ENCODE measurements at places on chromosomes 7 and 10.

- peak; percentile 81 for DNase-seq
Observed at GRCh38 chr10:112282086-112282485, 1.1 kb upstream of the TECTB start.

DNA sequence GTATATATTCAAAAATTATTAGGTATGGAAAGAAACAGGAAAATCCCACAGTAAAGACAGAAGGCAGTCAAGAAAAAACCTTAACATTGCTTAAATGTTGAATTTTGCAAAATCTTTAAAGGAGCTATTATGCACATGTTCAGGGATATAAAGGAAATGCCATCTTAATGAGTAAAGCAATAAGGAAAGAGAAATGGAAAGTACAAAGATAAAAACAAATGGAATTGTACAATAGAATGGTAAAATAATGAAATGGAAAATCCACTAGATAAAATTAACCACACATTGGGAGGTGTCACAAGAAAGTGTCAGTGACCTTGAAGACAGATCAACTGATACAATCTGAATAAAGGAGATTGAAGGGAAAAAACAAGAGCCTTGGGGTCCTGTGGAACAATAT, 82.0 kb downstream of the KIF20B start:
- DNase-seq: peak; percentile 25

GRCh38 chr7:8579661-8580194, 146.3 kb downstream of the NXPH1 start:
- no peak for DNase-seq

GRCh38 chr7:132469264-132469663, 107.0 kb downstream of the PLXNA4 start:
- peak; percentile 51 for DNase-seq

DNA sequence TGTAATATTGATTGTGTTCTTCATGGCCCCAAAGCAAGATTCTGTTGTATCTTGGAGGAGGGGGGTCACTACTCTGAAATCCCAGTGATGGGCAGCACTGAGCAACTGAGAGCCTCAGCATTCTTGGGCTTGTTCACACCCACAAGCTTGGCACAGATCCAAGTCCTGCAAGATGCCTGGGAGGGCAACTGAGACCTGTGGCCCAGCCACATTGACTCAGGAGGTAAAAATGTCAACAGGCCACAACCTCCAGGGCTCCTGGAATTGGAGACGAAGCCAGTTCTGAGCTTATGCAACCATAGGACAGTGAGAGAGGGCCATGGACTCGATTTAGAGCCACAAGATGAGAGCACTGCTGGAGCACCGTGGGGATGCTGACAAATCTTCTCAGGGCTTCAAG, 3.1 kb upstream of the DOCK1 start:
- DNase-seq: peak; percentile 89

- no peak for DNase-seq
Observed at GRCh38 chr7:27420702-27421101, 178.1 kb downstream of the EVX1 start.

- no peak for DNase-seq
Observed at GRCh38 chr10:104059364-104059763, 26.3 kb downstream of the COL17A1 start.

DNA sequence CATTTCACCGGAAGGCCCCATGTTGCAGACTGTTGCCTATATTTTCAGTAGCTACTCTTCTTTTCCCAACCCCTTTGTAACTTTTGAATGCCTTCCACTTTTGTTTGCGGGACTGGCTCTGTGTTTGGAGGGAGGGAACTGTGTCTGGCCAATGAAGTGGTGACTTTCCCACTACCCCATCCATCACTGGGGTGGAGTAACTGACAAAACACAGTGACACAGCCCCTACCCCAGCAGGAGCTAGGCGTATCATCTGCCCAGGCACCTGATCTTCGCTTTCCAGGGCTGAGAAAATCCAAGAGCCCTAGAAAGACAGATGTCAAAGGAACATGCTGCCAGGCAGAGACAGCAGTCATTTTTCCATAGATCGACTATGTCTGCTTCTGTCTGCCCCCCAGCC, 710.6 kb upstream of the CELF2 start:
- no peak for DNase-seq

DNA sequence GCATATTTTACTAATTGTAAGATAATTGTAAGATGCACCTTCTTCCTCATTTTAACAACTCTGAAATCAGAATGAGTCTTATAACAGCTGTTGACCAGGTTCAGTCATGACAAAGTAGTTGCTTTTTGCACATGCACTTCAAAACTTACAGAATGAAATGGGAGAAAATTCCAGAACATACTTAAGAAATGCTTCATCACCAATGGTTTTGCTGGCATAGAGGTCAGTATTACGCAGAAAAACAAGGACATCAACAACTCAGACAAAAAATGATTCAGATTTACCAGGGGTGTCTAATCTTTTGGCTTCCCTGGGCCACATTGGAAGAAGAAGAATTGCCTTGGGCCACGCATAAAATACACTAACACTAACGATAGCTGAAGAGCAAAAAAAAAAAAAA, 13.3 kb downstream of the COL28A1 start:
- DNase-seq: no peak

- DNase-seq: no peak
Observed at GRCh38 chr10:83371696-83372490, 767.4 kb upstream of the GHITM start.

GRCh38 chr7:129497156-129497555, 5.2 kb upstream of the SMKR1 start:
- no peak for DNase-seq

GRCh38 chr10:9950070-9950469, 1067.6 kb upstream of the CELF2 start:
- no peak for DNase-seq

DNA sequence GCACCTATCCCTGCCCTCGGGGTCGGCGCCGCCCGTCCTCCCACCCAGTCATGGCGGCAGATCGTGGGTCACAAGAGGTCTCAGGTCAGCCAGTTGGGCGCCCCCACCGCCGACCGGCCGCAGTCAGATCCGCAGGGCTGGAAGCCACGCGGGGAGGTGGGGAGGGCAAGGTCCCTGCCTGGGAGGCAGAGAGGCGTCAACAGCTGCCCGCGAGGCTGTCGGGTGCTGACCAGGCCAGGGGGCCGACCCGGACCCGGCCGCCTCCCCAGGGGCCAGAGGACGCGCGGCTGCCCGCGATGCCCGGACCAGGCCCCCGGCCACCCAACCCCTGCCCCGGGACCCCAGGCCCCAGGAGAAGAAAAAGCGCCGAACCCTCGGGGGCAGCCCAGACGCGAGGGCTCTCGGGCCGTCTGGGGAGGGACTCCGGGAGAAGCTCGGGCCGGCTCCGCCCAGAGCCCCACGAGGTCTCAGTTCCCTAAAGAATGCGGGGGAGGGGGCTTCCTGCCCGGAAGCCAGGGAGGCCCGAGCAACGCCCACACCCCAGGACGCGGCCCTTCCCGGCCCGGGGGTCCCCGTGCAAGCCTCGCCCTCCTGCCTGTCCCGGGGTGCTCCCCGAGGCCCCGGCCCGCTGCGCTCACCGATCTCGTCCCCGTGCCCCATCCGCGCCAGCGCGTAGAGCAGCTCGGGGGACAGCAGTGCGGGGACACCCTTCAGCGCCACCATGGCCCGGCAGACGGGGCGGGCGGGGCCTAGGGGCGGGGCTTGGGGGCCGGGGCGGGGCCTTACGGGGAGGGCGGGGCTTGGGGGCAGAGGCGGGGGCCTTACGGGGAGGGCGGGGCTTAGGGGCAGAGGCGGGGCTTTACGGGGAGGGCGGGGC, at the start of gene FUOM:
TSS of gene FUOM (minus strand) at position 735 of the 877 bp plus-strand sequence. CDS start at position 723, 12 bp downstream.
- DNase-seq: peak; percentile 47

DNA sequence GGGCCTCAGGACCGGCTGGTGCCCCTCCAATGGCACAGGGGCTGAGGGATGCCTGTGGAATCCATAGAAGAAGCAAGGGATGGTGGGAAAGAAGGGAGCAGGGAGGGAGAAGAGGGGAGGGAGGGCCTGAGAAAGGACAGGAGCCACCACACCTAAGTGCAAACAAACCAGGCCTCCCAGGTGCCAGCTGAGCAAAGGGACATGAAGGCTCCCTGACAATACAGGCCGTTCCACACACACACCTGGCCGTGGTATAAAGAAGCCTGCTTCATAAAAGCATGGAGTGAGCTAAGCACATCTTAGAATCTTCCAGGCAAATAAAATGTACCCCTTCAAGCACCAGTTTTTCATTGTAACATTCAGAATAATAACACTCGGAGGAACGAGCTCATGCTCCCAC, 54.0 kb downstream of the OAT start:
- DNase-seq: no peak

DNA sequence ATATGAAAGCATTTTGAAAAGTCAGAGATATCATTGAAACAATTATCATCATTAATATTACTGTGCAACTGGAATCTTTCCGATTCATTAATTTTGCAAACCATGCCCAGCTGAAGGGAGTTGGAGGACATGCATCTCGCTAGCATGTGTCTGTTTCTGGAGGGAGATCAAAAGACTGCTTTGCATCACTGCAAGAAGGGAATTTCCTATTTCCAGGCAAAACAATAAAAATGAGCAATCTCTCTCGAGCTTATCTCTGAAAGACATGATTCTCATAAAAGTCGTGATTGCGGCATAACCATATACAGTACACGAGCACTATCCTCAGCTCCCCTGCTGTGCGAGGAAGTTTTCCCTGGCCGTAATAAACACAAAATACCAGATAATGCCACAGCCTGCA, 607.6 kb upstream of the DPP6 start:
- no peak for DNase-seq

DNA sequence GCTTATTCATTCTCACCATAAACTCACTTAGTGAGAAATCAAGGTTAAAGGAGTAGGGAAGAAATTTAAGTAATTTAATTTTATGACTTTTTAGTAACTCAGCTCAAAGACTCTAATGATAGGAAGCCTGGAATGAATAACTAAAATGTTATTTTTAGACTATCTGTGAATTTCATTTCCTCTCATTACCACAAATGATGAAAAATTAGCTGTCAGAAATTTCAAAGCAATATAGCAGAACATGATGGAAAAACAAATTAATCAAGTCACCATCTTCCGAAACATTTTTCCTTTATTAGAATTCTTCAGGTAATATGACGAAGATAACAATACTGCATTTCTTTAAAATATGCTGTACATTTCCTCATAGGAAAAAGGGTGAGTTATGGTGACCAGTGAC, 2.7 kb upstream of the ITGB8 start:
- DNase-seq: no peak

DNA sequence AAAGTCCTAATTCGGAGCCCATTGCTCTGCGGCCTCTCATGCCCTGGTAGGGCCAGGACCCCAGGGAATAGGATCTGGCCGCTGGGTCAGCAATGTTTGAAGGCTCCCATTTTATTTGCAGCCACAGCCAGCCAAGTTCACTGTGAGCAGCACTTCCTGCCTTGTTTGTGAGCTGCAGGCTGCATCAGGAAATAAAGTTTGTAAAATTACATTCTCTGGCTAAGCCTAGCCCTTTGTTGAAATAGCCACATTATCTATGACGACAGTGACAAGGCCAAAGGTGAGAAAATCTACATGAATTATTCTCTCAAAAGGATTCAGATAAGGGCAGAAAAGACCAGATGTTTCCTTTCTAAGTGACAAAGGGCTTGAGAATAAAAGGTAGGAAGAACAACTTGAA, 23.7 kb upstream of the ITGB1 start:
- peak; percentile 65 for DNase-seq

- DNase-seq: no peak
Observed at GRCh38 chr7:75996476-75996875, 2.1 kb upstream of the TMEM120A start.

- DNase-seq: no peak
Observed at GRCh38 chr10:64036321-64036930, 515.2 kb downstream of the REEP3 start.

DNA sequence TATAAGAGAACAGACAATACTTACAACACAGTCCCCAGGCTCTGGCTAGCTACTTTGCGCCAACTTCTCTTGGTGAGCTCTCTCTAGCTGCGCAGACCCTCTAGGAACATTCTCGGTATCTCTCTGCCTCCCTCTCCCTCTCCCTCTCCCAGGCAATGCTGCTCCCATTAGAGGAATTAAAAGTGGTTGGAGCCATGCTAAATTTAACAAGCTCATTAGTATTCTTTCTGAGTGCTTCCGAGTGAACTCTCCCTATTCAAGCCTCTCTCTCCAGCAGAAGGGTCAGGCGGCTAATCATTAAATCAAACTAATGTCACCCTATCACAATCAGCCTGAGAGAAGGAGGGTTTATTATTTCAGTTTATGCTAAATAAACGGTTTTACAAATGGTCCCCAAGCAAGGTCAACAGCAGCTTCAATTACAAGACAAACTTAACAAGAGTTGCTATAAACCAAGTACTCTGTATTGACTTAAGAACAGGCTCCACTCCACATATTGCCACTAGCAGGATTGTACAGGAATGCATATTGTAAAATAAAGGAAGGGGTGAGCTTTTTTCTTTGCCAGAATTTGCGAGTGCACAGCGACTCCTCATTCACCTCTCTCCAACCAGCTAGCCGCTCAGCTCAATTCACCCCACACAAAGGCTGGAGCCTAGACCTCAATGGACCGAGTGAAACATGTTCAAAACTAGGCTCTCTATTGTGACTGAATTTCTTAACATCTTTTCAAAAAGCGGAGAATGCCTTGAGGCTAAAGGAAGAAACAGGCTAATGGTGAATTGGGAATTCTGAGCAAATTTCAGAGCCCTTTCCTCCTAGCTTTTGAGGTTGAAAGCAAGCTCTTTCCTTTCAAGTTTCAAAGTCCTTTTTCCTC, 84.4 kb downstream of the GLI3 start:
- DNase-seq: no peak
